ENCODE measurements at places on chromosomes 1 and 21.

GRCh38 chr1:100362821-100363466, 10.6 kb downstream of the CDC14A start:
- DNase-seq: no peak

- DNase-seq: peak; percentile 25
Measured at GRCh38 chr1:95117207-95118066, at the start of gene TLCD4. TSS of gene TLCD4 (plus strand) at chr1:95117355. CDS start at chr1:95143902, 26,547 bp downstream.

DNA sequence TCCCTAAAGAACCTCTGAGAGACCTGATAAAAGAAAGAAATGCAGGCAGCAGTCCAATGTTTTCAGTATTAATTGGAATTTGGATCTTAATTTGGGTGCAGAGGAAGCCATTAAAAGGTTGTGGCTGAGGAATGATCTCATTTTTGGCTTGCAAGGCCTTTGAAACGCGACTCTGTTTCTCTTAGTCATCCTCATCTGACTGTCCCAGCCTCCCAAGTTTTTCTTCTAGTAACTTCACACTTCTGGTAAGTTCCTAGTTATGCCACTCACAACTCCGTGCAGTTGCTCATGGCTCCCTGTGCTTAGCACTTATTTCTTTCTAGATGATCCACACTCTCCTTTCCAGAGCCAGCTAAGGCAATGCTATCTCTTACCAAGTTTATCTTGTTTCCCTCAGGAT, 147.4 kb upstream of the USP24 start:
- no peak for DNase-seq

GRCh38 chr21:14890141-14890540, 174.7 kb downstream of the NRIP1 start:
- DNase-seq: no peak

- DNase-seq: no peak
Measured at GRCh38 chr1:19121192-19121591, 88.9 kb downstream of the UBR4 start.

DNA sequence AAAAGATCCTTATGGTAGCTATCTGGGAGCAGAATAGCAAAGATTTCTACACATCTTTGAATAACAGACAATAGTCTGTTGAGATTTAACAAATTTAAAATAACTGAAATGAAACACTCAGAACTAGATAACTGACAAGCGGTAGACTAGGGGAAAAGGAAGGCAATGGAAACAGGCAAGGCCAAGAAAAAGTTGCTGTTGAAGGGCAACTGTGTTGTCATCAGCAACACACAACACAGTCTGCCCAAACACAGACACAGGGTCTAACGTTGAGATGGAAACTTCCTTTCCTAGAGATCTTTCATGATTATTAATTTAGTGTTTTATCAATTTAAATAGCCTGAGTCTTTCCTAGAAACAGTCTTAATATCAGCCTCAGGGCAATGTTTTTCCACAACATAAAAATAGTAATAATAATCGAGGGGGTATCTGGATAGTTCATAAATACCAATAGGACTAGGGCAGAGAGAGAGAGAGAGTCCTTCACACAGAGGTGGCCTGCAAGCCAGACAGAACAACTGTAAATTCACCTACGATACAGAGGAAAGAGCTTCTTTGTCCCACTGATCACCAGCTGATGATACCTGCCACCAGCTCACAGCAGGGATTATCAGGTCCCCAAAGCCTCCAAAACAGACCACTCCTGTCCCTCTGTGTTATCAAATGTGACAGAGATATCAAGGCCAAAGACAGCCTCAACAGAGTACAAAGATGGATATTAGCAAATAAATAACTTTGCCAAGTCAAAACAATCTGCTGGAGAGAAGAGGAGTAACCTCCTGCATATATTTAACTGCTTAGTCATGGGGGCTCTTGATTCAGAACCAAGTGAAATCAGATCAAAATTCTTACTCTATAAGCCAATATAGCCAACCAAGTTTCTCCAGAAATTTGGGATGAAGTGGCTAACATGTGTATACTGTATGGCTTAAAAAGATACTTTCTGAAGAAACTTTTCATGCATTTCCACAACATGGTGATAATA, 245.3 kb downstream of the SLC45A1 start:
- no peak for DNase-seq

DNA sequence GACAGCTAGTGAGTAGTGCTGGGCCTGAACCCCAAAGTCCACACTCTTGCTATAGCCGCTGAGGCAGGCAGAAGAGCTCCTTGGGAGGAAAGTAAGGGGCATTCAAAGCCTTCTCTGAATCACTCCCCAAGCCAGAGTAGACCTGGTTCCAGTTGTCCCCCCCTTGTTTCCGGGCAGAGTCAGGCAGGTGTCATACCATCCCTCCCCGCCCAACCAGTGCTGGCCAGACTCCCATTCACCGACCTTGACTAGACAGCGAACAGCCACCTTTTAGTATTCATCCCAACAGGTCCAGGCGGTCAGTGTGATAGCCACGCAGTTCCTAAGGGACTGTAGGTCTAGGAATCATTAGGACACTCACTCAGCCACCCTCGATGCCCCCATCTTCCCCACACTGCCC, 11.8 kb downstream of the CHRNB2 start:
- DNase-seq: no peak

DNA sequence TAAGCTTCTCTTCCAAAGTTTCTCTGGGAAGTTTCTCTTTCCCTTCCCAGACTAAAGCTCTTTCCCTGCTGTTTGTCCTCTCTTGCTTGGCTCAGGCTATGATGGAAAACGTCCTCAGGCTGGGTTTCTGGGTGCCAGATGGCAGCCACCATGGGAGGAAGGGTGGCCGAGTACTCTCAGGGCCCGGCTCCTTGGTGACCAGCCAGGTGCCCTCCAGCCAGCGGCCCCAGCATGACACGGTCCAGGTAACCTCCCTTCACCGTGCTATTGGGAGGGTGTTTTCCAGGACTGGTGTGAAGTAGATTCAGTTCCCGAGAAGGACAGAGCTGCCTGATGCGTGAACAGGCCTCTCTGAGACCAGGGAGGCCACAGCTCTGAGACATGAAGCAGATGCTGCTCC, 60.3 kb downstream of the KIF26B start:
- no peak for DNase-seq

GRCh38 chr21:31945546-31945945, 72.7 kb downstream of the HUNK start:
- DNase-seq: no peak

DNA sequence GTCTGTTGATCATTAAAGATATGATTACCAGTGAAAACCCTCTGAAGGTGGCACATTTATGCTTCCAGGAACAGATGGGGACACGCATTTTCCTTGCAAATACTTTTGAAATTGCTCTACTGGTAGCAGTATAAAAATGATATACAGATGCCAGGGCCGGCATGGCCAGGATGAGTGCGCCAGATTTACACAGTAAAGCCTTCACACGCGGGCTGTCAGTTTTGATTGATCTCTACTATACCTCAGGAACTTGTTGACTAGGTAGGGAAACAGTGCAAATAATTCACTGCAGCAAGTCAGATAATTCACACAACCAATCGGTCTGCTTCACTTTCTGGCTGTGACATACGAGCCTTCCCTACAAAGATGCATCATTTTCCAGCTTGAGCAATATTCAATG, 123.2 kb upstream of the BARHL2 start:
- no peak for DNase-seq

- no peak for DNase-seq
Measured at GRCh38 chr1:160911441-160911840, 26.5 kb upstream of the ITLN1 start.

DNA sequence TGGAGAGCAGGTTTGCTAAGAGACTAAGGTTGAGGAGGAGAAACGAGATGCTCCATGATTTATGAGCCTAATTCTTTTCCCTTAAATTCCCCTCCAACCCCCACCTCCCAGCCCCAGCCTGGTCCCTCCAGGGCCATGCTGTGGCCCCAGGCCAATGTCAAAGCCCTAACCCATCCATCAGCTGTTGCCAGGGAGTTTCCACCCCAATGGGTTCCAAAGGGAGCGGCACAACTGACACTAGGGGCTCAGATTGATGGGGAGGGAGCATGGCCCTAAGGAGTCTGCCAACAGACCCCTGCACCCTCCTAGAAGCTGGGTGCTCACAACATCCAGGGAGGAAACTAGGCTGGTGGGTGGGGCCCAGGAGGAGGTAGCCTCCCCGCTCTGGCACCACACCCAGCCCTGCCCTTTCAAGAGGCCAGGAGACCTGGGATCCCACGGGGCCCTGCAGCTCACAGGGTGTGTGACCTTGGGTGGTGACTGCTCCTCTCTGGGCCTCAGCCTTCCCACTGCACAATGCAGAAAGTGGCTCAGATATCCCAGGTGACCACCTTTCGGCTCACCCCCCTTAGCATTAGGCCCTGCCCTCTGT, 12.9 kb downstream of the AHDC1 start:
- no peak for DNase-seq

- DNase-seq: no peak
Measured at GRCh38 chr1:178516110-178516509, 3.2 kb downstream of the TEX35 start.

DNA sequence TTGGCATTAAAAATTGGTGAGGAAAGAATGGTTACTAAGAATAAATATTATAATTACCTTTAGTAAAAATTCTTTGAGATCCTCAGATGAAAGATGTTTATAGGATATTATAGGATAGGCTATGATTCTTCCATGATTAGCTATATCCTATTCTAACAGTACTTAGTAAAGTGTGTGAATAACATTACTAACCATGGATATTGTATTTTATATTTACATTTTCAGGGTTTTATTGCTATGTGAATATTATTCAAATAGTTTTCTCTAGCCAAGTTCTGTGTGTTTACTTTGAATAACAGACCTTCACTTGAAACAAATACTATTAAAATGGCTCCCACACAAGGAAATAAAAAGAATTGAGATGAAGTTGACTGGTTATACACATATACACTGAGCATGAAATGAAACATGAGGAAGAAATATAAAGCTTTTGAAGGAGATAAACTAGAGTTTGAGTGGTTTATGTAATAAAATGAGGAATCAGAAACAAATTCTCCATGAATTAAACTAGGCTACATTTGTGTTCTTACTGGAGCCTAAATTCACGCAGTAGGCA, 479.4 kb upstream of the PKN2 start:
- no peak for DNase-seq
